ENCODE measurements at places on chromosomes 11 and 22.
A peak's percentile ranks its signal among the peaks of the same experiment; 100 is the strongest.

- DNase-seq, result no peak
Measured at GRCh38 chr11:132490978-132491377, 1041.3 kb downstream of the OPCML start.

GRCh38 chr11:17579451-17579850 lies 32.4 kb downstream of the OTOG start:
- no peak for DNase-seq

GRCh38 chr11:21412652-21413383 lies 743.4 kb downstream of the NELL1 start:
- no peak for DNase-seq

DNA sequence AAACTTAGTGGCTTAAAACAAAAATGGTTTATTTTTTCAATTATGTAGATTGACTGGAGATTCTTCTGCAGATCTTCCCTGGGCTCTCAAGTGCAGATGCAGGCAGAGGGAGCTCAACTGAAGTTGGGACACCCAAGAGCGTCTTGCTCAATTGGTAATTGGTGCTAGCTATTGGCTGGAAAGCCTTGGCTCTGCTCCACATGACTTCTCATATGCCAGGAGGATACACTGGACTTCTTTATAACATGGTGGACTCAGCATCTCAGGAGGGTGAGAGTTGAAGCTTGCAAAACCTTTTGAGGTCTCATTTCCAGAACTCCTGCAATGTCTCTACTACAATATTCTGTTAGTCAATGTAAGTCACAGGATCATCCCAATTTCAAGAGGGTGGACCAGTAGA lies 42.2 kb upstream of the PRSS23 start:
- no peak for DNase-seq

DNA sequence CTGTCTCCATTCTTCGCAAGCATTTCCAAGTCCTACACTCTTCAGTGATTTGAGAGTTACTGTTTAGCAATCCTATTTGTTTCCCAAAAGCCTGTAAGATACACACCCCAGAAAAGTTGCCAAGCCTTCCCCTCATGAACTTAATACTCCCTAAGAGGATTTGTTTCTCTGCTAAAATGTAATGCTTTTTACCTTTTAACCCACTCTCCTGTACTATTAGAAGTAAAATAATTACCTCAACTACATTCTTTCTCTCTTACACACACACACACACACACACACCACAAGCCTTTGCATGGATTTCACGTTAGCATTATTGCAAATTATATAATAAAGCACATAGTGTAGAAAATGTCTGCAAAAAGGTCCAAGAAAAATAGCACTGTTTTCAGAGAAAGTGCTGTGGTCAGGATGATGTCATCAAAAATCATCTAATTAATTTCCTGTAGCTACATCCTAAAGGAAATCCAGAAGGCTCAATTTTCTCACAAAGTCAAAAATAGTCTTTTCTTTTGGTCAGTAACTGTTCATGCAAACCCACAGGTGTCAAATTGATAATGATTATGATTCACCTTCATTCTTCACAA lies 364.1 kb upstream of the PITPNB start:
- DNase-seq, result no peak

- no peak for DNase-seq
Measured at GRCh38 chr11:35183326-35183925, 44.5 kb downstream of the CD44 start.

DNA sequence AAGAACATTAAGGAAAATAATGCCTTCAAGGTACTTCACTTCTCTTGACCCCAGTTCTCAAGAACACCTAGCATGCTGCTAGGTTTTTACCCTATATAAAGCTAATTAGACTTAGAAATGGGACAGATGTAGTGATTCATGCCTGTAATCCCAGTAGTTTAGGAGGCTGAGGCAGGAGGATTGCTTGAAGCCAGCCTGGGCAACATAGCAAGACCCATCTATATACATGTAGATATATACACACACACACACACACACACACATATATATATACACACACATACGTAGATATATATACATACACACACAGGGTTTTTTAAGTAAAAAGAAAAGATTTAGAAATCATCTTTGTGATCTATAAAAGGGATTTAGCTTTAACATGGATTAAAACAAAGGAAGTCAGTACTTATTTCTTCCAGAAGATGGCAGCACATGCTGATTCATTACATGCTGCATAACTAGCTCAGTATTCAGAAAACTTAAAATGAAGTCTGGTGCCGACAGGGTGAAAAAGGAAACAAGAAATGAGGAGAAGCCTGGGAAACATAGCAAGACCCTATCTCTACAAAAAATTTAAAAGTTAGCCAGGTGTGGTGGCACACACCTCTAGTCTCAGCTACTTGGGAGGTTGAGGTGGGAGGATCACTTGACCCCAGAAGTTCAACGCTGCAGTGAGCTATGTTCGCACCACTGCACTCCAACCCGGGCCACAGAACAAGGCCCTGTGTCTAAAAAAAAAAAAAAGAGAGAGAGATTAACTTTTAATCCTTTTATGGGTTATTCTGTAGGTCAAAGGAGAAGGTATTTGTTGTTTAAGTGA lies 28.5 kb upstream of the RBX1 start:
- no peak for DNase-seq

DNA sequence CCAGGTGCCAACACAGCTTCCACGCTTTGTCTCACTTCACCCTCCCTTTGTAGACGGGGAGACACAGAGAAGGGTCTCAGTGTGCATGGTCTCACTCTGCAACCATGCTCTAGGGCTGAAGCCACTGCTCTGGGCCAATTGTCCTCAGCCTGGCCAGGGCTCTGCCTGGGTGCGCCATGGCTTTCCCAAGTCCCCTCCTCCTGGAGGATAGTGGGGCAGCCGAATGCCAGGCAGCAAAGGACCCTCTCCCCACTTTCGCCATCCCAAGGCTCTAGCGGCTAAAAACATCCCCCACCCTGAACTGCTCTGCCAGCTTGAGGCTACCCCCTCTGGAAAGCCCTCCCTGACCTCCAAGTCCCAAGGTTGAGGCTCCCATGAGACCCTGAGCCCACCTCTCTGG lies 20.4 kb upstream of the MYEOV start:
- DNase-seq, result no peak

- peak; percentile 67 for DNase-seq
Measured at GRCh38 chr11:13343931-13344717, 66.5 kb downstream of the BMAL1 start.

DNA sequence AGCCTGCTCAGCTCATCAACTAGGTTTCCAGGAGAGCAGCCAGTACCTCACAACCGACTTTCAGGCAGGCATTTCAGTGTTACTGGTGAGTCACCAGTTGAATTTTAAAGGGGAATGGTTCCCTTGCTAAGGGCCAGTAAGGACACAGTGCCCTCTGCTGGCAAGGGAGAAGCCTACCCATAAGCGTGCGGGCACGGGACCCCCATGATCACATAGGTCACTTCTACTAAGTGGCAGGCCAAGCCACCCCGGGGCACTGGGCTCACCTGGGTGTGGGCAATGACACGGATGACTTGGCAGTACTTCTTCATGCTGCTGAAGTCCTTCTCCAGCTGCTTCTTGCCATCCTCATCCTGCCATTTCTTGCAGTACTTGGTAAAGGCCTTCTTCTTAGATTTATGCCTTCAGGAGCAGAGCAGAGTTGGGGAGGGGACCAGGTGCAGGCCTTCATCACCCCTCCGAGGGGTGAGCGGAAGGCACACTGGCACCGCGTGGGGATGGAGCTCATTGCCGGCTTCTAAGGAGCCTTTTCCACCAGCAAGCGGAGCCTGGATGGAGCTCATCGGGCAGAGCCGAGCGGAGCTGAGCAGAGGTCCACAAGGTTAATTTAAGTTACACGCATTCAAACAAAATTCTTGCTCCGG lies 2.9 kb downstream of the RPL3 start:
- DNase-seq, result peak; percentile 74

DNA sequence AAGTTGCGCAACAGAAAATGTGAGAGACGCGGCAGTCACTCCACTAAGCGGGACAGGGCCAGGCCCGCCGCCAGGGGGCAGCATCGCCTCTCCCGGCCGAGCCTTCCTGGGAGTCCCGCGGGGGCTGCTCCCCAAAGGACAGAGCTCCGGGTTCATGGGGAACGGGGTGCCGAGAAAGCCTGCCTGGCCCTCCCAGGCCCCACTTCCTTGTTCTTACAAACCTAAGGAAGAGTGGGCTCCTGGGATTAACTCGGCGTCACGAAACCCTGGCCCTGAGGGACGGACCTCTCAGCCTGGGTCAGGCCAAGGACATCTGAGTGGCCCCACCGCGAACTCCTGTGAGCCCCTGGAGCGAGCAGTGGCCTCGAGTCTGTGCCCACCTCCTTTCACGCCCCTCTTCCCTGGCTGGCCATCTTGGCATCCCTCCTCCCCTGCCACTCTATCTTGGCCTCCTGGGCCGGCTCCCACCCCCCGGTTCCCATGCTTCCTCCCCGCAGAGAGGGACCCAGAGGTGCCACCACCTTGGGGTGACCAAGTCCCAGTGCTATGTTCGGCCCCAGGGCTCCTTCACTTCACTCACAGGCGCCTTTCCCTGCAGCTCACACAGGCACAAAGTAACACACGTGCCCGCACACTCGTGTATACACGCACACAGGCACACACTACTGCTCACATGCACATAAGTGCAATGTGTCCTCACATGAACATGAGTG lies 99.9 kb upstream of the FGF3 start:
- DNase-seq, result peak; percentile 74

DNA sequence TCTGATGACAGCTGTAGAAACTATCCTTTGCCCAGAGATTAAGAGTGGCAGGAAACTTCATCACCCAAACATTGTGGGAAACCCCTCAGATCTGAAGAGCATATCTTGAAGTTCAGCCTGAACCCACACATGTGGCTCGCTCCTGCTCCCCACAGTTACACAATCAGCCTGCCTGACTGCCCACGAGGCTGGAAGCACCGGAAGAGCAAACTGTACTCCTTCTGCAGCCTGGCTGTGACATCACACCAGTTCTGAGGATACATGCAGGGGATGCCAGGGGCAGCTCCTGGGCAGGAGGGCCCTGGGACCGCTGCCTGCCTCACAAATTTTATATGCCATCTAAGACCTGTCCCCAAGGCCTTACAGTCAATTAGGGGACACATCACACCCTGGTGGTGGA lies 444.4 kb downstream of the BUD13 start:
- DNase-seq, result no peak

- DNase-seq, result no peak
Measured at GRCh38 chr11:105197071-105197815, 57.7 kb upstream of the CARD18 start.

DNA sequence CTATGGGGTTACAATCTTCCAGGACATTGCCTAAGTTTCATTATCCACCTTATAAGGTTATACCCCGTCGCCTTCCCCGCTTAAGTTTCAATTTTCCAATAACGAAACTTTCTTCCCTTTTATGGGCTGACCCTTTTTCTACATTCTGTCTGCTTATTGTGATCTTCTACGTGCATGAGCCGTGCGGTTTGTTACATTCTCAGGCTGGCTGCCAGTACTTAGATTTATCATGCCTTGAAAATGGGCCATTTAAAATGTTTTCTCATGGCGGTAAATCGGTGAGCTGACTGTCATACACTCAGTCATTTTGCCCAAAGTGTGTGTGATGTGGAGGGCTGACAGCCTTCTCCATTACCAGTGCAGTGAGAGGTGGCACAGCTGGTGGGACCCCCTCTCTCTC lies 23.3 kb downstream of the DGCR6L start:
- no peak for DNase-seq

DNA sequence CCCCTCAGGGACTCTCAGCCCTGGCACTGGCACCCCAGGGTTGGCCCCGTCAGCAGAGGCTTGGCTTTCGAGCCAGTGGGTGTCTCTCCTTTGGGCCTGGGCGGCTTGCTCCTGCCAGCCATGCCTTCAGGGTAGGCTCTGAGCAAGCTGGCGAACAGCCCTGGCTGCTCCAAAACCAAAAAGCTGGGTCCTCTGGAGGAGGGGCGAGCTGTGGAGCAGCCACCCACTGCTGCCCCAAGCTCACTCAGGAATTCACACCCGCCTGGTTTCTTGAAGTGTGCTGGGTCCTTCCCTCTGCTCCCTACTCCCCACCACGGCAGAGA lies 6.2 kb downstream of the YDJC start:
- DNase-seq, result no peak

DNA sequence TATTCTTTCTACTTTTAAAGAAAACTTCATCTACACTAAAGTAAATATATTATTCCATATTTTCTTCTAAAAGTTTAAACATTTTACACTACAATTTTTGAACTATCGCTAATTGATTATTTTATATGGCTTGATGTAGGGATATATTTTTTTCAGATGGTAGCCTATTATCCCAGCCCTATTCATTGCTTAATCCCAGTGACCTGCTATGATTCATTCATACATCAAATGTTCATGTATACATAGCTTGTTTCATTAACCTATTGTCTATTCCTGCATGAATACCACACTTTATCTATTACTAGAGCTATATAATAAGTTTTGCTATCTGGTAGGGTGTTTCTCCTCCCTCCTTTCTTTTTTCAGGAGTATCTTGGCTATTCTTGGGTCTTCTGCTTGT lies 5.0 kb upstream of the ROBO4 start:
- no peak for DNase-seq

- no peak for DNase-seq
Measured at GRCh38 chr22:20118300-20119020, 1.4 kb upstream of the TRMT2A start.
